Fibroblast of the aortic adventitia (primary cell): ENCODE measurements at places on chromosomes 3 and 15. TPM values are rescaled to one million over a fixed set of nuclear protein-coding genes. Genes with fewer than 3 reads are reported as not detected.

Gene SUCNR1
- 0.25 and 4.5 TPM in 2 replicates for total RNA-seq

Gene PTX3
- 175 and 216 TPM in 2 replicates for total RNA-seq

Gene DOCK3
- 0.36 and 0.41 TPM in 2 replicates for total RNA-seq

Gene TLR9
- not detected in 2 replicates for total RNA-seq

Gene SERPINI2
- not detected in 2 replicates for total RNA-seq

Gene P2RY14
- total RNA-seq = 0.41 TPM in 1 of 2 replicates, not detected in the other

Gene KCTD6
- 17.8 and 17.9 TPM in 2 replicates for total RNA-seq

Gene CFAP100
- total RNA-seq = not detected in 2 replicates

Gene NR2F2
- total RNA-seq = 15.5 and 20.2 TPM in 2 replicates

Gene GP9
- not detected in 2 replicates for total RNA-seq

Gene FNDC3B
- total RNA-seq = 53.0 and 139 TPM in 2 replicates

Gene GOLGA8G
- total RNA-seq = not detected in 2 replicates

Gene CHRM5
- not detected in 2 replicates for total RNA-seq

Gene NLGN1
- 6.1 and 16.1 TPM in 2 replicates for total RNA-seq

Gene NAA80
- 3.8 and 8.4 TPM in 2 replicates for total RNA-seq

Gene HCN4
- not detected in 2 replicates for total RNA-seq

Gene DISP2
- 0.08 and 0.36 TPM in 2 replicates for total RNA-seq

Gene CCR3
- total RNA-seq = not detected in 2 replicates

Gene DUSP7
- total RNA-seq = 2.9 and 12.8 TPM in 2 replicates

Gene VGLL4
- total RNA-seq = 94.2 and 131 TPM in 2 replicates

Gene CIP2A
- 7.1 and 39.2 TPM in 2 replicates for total RNA-seq

Gene ADAM10
- total RNA-seq = 98.9 and 255 TPM in 2 replicates

Gene COL6A5
- under 0.01 TPM in 1 of 2 replicates, not detected in the other for total RNA-seq

Gene IGSF10
- 8.0 and 47.6 TPM in 2 replicates for total RNA-seq

Gene CHCHD6
- total RNA-seq = 10.8 and 13.4 TPM in 2 replicates

Gene CRBN
- total RNA-seq = 57.0 and 70.9 TPM in 2 replicates

Gene SNUPN
- total RNA-seq = 41.5 and 43.3 TPM in 2 replicates

Gene IP6K1
- 29.6 TPM in 2 replicates for total RNA-seq

Gene WDR72
- not detected in 2 replicates for total RNA-seq

Gene FBXW12
- 0.27 TPM in 1 of 2 replicates, not detected in the other for total RNA-seq

Gene CCR9
- total RNA-seq = not detected in 2 replicates

Gene LDHAL6B
- not detected in 2 replicates for total RNA-seq

Gene IL12A
- 1.1 and 1.2 TPM in 2 replicates for total RNA-seq
